ENCODE measurements at places on chromosomes 4 and X. TPM values are rescaled to one million over a fixed set of nuclear protein-coding genes. Genes with fewer than 3 reads are reported as not detected.

Gene IL21
- total RNA-seq = not detected

Gene KLHL4
- total RNA-seq = 19.3 TPM

DNA sequence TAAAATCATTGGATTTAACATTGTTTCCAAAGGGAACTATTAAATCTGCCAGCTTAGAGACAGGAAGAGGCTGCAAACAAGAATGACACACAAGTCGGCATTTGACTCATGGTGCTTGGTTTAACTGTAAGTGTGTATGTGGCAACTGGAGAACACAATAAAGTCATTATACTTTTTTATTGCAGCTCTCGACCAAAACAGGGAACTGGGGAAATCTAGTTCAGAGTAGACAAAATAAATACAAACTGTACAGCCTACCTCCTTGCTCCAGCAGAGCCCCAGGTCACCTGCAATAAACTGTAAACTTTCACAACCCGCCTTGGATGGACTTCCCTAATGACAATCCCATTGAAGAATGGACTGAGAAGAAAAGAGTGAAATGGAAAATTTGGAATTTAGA is 24.0 kb downstream of the NPY5R start:
- no peaks in the 10 kb centered on the region for H3K4me1 ChIP-seq
- H3K4me3 ChIP-seq = no peak overlapping the region
- H3K36me3 ChIP-seq = no peaks in the 10 kb centered on the region

Gene IL9R
- not detected for total RNA-seq

DNA sequence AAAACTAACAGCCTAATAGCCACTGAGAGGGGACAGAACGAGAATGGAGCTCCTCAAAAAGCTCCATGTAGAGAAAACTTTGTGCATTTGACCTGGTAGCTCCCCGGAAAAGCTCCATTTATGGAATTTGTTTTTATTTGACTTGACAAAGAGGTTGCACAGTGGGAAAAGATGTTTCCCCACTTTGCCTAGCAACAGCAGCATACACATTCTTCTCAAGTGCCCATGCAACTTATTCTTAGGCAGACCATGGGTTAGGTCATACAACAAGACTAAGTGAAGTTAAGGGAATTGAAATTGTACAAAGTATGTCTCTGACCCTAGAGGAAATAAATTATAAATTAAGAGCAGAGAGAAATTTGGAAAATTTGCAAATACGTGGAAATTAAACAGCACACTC is 949.6 kb upstream of the PRKX start:
- DNase-seq = no peak
- no peaks in the 10 kb centered on the region for H3K36me3 ChIP-seq
- no peaks in the 10 kb centered on the region for H3K27me3 ChIP-seq
- no peaks in the 10 kb centered on the region for H3K4me1 ChIP-seq

Gene AMTN
- total RNA-seq = not detected

- no peaks in the 10 kb centered on the region for H3K27me3 ChIP-seq
- no peak for DNase-seq
Observed at GRCh38 chr4:159899596-159899995, 796.7 kb downstream of the RAPGEF2 start.

Gene SMAD1
- total RNA-seq = 93.5 TPM

Gene TACC3
- 135 TPM for total RNA-seq

GRCh38 chr4:17787315-17787714 is 5.9 kb upstream of the FAM184B start:
- no peak overlapping the region for H3K27ac ChIP-seq
- no peaks in the 10 kb centered on the region for H3K36me3 ChIP-seq
- DNase-seq = no peak

Gene ERCC6L
- total RNA-seq = 6.7 TPM

DNA sequence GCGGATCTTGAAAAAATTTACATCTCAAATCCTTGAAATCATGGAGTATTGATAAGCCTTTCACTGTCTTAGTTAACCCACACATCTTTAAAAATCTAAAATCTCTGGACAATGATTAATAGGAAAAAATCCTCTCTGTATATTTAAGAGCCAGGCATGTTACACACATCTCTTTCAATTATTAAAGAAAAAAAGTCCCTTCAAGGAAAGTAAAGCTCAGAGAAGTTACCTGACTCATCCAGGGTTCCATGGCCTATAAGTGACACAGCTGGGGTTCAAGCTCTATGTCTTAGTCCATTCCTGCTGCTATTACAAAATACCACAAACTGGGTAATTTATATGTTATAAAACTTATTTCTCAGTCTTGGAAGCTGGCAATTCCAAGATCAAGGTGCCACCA is 14.2 kb upstream of the FGF16 start:
- H3K27ac ChIP-seq = no peak overlapping the region
- peaks cover 21% of the 10 kb centered on the region for H3K4me1 ChIP-seq
- DNase-seq = no peak
- H3K27me3 ChIP-seq = no peaks in the 10 kb centered on the region

GRCh38 chr4:119788349-119789266 is 160.0 kb upstream of the PDE5A start:
- H3K4me3 ChIP-seq = no peak overlapping the region
- H3K4me1 ChIP-seq = no peaks in the 10 kb centered on the region
- H3K36me3 ChIP-seq = no peaks in the 10 kb centered on the region
- peaks cover 4% of the 10 kb centered on the region for H3K27me3 ChIP-seq

DNA sequence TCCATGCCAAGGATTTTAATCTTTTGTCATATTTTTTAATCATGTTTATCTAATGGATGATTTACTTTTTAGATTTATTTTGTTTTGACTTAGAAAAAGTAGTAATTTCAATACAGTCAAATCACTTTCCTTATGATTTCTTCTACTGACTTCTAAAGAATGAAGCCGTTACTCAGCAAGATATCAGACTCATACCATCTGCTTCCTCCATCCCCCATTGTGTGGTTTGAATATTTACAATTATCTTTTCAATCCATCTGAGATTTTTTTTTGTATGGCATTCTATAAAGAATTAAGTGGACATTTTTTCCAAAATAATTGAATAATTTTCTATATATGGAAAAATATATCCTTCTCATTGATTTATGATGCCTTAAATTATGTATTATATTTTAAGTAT is 565.4 kb upstream of the ATOH1 start:
- no peak for DNase-seq
- no peaks in the 10 kb centered on the region for H3K36me3 ChIP-seq
- H3K4me3 ChIP-seq = no peak overlapping the region
- H3K4me1 ChIP-seq = no peaks in the 10 kb centered on the region
- no peak overlapping the region for H3K27ac ChIP-seq
- H3K27me3 ChIP-seq = no peaks in the 10 kb centered on the region

DNA sequence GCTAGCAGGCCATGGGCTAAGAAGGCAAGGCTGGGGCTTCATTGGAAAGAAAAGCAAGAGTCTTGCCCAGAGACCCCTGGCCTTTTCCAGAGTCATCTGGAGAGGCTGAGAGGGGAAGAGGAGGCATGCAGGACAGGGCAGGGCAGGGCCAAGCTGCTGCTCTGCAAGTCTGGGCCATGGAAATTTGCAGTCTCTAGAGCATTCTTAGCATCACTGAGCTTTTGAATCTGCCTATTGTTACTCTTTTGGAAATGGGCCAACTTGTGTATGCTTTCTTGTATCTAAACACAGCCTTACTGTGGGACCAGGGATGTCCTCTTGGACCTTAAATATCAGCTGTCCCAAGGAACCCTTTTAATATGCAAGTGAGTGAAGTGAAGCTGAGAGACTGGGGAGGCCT is 560.5 kb downstream of the MID1IP1 start:
- no peaks in the 10 kb centered on the region for H3K36me3 ChIP-seq
- H3K27me3 ChIP-seq = no peaks in the 10 kb centered on the region
- H3K27ac ChIP-seq = no peak overlapping the region
- no peak for DNase-seq
- H3K4me1 ChIP-seq = no peaks in the 10 kb centered on the region
- H3K4me3 ChIP-seq = no peak overlapping the region

DNA sequence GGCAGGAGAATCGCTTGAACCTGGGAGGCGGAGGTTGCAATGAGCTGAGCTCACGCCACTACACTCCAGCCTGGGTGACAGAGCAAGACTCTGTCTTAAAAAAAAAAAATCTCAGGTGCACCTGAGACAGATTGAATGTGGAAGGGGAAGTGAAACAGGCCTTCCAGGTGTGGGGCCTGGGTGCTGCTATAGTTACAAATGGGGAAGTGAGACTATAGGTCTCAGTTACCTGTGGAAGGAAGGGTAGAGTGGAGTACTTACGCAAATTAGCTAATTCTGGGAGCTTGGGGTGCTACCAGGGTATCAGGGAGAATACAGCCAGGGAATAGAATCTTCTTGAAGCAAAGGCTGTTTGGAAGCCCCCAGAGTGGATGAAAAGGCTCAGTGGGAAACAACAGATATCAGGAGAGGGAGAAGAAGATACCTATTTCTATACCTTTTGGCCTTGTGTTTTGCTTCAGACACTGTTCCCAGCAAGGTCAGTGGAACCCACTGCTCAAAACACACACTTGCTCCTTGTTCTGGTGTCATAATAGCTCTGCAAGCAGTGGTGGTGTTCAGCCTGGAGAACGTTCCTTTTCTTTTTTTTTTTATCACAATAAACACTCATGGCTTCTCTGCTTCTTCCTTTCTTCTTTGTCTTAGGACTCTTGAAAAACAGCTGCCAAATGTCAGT is 7.0 kb downstream of the CD38 start:
- H3K4me1 ChIP-seq = no peaks in the 10 kb centered on the region
- H3K27me3 ChIP-seq = peaks cover 2% of the 10 kb centered on the region
- no peak for DNase-seq
- no peak overlapping the region for H3K27ac ChIP-seq

Gene TNMD
- not detected for total RNA-seq

DNA sequence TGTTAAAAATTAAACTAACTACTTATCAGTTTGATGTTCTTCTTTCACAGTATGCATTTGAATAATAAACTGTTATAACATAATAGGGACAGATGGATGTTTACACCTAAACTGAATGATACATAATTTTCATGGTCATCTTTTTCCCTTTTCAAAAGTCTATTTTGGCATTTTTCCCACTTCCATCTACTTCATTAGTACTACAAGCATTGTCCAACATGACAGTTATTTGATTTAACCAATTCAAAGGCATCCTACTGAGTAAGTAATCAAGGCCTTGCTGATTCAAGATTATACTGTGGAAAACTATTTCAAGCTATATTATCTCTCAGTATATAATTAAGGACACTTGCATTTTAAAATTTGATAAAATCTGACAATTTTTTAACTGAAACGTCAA is 212.9 kb downstream of the FAT4 start:
- no peaks in the 10 kb centered on the region for H3K36me3 ChIP-seq
- H3K4me3 ChIP-seq = no peak overlapping the region
- H3K27ac ChIP-seq = no peak overlapping the region
- H3K4me1 ChIP-seq = no peaks in the 10 kb centered on the region
- DNase-seq = no peak

All from endothelial cell of umbilical vein (primary cell).